Activated T-helper 1 cell treated with anti-CD3 and anti-CD28 coated beads, Interleukin-2, amount 50 U/mL, for 16 hours (primary cell): ENCODE measurements at places on chromosomes 4 and X.

DNA sequence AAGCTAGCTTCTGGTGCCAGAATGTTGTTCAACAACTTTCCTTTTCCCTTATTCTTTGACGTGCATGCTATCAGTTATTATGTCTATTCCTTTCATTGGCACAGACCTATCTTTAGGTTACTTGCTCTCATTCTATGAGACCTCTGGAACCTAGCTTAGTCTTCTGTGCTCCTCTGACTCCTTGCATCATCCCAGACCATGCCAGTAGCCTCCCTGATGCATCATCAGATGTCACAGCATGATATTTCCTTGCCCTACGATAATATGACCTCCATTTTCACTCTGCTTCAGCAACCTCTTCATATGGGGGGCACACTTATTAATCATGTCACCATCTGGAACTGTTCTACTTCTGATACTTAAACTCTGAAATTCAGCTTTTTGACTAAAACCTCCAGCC, 37.2 kb downstream of the CLCN5 start:
- DNase-seq: no peak

- DNase-seq: no peak
Measured at GRCh38 chr4:20378181-20378580, 126.5 kb downstream of the SLIT2 start.

- DNase-seq: no peak
Measured at GRCh38 chr4:112882286-112882685, 167.2 kb upstream of the ANK2 start.

- DNase-seq: no peak
Measured at GRCh38 chrX:132775263-132775823, 183.1 kb downstream of the HS6ST2 start.

- no peak for DNase-seq
Measured at GRCh38 chr4:68346461-68346860, 3.4 kb downstream of the YTHDC1 start.

DNA sequence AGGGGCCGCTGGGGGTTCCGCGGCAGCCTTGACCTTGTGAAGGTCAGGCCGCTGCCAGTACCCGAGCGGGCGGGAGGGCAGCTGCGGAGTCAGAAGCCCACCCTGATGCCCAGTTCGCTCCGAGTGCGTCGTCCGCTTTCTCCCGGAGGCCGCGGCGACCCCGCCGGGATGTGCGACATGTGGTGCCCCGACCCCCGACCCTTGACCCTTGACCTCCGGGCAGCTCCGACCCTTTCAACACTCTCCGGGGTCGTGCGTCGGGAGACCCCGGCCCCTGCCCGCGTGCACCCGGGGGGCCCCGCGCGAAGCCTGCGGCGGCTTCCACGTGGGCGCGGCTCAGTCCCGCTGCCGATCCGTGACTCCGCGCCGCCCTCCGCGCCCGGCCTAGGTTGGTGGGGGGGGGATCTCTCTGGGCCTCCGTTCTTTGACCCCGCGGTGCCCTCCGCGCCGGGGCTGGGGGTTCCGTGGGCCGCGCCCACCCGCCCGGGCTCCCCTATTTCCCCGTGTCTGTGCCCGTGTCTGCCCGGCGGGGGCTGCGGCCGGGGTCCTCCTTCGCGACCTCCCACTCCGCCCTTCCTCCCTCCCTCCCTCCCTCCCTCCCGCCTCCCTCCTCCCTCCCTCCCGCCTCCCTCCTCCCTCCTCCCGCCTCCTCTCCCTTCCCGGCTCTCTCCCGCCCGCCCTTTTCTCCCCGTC, 609 bp upstream of the SLC25A6 start:
- DNase-seq: no peak

GRCh38 chr4:76061982-76062381, 12.5 kb upstream of the ART3 start:
- DNase-seq: no peak

- no peak for DNase-seq
Measured at GRCh38 chr4:152929888-152930287, 6.2 kb upstream of the FHDC1 start.

DNA sequence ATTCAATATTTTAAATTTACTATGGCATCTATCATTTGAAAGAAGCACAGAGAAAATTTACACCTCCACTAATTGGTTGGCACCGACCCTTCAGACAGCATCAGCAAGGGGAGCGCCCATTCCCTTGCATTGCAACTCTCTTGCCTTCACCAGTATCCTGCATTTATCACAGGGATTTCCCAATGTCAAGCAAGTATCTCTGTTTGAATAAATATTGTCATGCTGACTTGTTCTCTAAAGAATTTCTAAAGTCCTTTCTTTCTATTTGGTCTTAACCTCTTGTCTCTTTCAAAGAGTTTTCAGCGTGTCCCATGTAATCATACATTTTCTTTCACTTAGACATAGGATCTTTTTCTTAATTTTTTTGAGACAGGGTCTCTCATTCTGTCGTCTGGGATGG, 10.4 kb downstream of the DCTD start:
- no peak for DNase-seq

DNA sequence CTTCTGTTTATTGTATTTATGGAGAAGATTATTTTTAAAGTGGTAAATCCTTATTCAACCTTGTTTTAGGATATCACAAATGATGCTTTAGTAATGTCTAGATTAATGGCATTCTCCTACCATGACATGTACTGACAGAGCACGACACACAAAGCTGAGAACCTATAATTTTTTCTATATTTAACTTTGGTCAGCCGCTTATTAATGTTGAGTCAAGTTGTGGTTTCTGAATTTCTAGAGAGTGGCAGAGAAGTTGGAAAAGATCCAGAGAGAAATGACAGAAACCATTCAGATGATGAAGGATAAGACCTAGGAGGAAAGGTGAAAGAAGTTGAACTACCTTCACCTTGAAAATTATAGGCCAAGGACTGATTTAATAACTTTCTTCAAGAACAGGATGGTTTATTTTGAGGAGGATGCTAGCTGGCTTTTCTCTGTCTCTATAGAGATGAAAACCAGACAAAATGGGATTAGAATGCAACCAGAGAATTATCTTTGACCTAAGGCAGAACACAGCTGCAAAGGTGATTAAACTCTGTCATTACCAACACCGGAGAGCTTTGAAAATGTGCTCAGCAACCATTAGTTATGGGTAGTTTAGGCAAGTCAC, 62.6 kb upstream of the TSPAN5 start:
- no peak for DNase-seq

GRCh38 chr4:152334931-152335330, 201.0 kb downstream of the FBXW7 start:
- DNase-seq: no peak

DNA sequence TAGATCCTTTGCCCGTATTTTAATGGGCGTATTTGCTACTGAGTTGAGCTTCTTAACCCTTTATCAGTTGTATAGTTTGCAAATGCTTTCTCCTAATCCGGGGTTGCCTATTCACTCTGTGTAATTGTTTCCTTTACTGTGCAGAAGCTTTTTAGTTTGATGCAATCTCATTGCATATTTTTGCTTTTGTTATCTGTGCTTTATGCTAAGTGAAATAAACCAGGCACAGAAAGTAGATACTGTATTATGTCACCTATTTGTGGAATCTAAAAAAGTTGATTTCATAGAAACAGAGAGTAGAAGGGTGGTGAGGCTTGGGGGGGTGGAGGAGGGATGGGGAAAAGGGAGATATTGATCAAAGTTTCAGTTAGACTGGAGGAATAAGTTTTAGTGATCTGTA, 17.7 kb downstream of the OGT start:
- no peak for DNase-seq

DNA sequence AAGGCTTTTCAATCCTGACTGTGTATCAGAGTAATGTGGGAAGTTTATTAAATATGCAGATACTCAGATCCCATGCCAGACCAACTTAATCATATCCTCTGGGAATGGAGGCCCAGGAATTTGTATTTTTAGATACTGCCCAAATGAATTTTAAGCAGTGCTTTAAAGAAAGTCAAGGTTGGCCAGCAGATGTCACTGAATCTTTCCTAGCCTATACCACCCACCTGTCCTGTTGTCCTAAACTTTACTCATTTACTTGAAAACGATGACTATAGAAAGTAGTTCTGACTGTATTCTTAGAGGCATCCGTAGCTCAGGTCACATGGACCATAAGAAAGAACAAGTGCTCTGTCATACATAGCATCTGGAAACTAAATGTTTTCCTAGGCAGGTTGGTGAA, 79.9 kb downstream of the AMOT start:
- DNase-seq: no peak

GRCh38 chr4:66906314-66906713, 639.0 kb downstream of the CENPC start:
- no peak for DNase-seq

DNA sequence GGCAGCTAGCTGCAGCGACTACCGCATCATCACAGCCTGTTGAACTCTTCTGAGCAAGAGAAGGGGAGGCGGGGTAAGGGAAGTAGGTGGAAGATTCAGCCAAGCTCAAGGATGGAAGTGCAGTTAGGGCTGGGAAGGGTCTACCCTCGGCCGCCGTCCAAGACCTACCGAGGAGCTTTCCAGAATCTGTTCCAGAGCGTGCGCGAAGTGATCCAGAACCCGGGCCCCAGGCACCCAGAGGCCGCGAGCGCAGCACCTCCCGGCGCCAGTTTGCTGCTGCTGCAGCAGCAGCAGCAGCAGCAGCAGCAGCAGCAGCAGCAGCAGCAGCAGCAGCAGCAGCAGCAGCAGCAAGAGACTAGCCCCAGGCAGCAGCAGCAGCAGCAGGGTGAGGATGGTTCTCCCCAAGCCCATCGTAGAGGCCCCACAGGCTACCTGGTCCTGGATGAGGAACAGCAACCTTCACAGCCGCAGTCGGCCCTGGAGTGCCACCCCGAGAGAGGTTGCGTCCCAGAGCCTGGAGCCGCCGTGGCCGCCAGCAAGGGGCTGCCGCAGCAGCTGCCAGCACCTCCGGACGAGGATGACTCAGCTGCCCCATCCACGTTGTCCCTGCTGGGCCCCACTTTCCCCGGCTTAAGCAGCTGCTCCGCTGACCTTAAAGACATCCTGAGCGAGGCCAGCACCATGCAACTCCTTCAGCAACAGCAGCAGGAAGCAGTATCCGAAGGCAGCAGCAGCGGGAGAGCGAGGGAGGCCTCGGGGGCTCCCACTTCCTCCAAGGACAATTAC, 1.4 kb downstream of the AR start:
- DNase-seq: no peak

DNA sequence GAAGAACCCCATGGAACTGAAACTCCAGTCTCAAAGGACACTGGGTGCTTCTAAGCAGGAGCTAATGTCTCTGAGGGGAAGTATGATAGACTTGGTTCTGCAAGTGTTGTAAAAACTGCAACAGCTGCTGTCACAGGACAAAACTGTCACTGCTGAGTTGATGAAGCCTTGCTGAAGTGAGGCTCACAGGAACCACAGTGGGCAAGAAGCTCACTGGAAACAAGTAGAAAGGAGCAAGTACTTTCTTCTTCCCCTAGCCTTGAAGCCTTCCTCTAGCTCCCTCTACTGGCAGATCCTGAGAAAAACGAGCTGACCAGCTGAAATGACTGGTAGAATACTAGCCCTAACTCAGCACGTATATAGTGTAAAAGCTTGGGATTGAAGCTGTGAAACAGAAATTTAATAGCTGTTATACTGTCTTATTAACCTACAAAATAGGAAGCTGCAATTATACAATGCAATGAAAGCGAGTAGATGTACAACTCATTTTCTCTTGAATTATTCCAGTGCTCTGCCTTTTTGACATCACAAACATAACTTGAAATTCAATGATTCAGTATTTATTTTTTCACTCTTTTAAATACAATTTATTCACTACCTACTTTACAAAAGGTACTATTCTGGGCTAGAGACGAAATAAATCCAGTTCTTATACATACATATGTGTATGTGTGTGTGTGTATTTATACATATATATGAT, 91.4 kb downstream of the GABRB1 start:
- DNase-seq: no peak

- no peak for DNase-seq
Measured at GRCh38 chr4:135186002-135186401, 984.4 kb upstream of the PABPC4L start.

GRCh38 chr4:139137763-139138162, 39.3 kb downstream of the ELF2 start:
- DNase-seq: no peak

DNA sequence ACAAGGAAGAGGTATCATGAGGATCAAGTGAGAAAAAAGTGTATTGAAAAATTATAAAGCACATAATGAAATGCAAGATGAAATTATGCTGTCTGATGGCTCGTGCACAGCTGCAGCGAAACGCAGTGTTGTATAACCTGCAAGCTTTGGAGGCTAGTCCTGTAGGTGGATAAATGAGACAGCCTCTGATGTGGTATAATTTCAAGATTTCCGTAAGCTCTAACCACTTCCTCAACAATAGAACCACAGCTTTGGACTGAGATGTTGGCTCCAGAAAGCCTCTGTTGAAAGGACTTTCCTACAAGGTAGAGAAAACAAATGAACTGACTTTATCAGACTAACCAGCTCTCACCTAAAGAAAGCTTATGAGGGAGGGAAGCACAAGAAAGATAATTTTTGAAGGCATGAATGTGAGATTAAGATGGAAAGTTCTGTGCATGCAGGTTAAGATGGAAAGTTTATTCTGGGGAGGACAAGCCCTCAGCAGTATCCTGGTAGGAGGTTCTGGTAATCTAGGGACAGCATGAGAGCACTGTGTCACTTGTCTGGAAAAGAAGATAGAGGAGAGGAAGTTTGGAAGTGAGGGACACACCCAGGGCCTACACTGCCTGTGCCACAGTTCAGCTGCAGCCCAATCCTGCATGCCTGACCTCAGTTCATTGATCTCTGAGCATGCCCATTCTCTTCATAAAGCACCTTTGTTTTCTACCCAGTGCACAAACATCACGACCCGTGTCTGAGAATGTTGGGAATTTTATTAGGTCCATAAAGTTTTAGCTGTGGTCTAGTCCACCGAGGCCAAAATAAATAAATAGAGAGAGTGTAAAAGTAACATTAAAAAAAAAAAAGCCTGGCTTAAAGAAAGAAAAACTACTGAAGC, 161.5 kb upstream of the SFRP2 start:
- no peak for DNase-seq

- DNase-seq: no peak
Measured at GRCh38 chr4:184763150-184763780, 29.4 kb upstream of the CENPU start.

DNA sequence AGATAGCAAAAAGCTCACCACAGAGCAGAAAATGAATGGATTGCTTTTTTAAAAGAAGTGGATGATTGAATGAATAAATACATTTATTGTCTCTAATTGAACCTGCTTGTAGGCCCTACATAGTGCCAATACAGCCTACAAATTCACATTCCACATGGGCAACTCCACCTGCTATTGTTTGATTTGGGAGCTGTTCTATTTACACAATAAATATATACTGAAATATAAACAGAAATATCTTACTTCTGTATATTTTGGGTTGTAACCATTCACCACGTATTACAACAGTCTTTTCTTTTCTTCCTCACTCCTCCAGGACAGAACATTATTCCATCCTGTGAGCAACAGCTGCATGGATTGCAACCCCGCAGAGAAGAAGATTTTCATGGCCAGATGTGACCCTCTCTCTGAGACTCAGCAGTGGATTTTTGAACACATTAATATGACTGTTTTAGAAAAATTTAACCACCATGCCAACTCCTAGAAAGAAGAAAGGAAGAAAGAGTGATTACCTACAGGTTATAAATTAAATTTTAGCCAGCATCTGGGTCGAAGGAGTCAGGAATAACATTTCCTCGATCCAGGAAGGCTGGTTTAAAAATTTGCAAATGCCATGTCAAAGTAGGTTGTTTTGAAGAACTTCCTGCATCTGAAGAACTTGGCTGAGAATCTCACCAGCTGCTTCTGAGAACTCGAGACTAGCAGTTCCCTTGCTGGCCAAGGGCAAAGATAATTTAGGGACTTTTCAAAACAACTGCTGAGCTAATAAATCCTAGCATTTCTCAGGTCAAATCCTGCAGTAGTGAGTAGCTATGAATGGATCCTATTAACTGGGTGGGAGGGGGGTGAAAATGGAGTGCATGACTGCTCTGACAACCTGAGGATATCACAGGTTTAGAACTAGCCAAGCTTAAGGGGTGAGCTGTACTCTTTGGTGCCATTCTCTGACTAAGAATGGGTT, 128.7 kb upstream of the GALNT7 start:
- no peak for DNase-seq
